ENCODE measurements at places on chromosomes 13 and 19. TPM values are rescaled to one million over a fixed set of nuclear protein-coding genes. Genes with fewer than 3 reads are reported as not detected.

The MEIOSIN gene
- total RNA-seq, result not detected

The KIR2DL3 gene
- total RNA-seq, result not detected

The ZNF865 gene
- 20.9 TPM for total RNA-seq

The TEKTIP1 gene
- total RNA-seq, result 10.6 TPM

The PSG4 gene
- not detected for total RNA-seq

The FREM2 gene
- not detected for total RNA-seq

The PCDH17 gene
- total RNA-seq, result not detected

The ZNF628 gene
- 9.1 TPM for total RNA-seq

The PNMA8C gene
- total RNA-seq, result not detected

The S1PR4 gene
- 231 TPM for total RNA-seq

The MYO1F gene
- 359 TPM for total RNA-seq

The ZNF575 gene
- 11.8 TPM for total RNA-seq

The PSG7 gene
- not detected for total RNA-seq

The EFNB2 gene
- 0.25 TPM for total RNA-seq

The ATP4A gene
- not detected for total RNA-seq

The ZNF681 gene
- total RNA-seq, result 8.3 TPM

The OLFM2 gene
- total RNA-seq, result 10.4 TPM

The MATK gene
- total RNA-seq, result 9.6 TPM

The ZNF66 gene
- total RNA-seq, result 17.1 TPM

The FXYD3 gene
- not detected for total RNA-seq

All from CD4-positive, alpha-beta memory T cell (primary cell).